ENCODE measurements at places on chromosomes 5 and 9.

- no peak for DNase-seq
These were observed 59.5 kb downstream of the VAV2 start for GRCh38 chr9:133932633-133933032.

GRCh38 chr9:38137342-38137741 lies 68.3 kb upstream of the SHB start:
- no peak for DNase-seq

DNA sequence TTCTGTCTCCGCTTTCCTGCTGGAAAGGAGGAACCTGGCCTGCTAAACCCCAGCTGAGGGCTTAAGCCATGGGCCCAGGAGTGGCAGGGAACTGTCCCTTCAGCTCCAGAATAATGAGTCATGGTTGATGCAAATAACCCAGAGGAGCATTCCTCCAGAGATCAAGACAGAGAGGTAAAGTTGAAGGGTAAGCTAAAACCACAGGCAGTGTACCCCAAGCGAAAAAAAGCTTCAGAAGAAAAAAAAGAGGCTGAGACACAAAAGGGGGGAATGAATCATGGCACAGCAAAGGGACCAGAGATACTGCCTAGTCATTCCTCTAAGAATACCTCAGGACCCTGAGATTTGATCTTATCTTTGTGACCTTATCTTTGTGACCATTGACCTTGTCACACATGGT lies 199.5 kb upstream of the TAS2R1 start:
- DNase-seq = no peak

DNA sequence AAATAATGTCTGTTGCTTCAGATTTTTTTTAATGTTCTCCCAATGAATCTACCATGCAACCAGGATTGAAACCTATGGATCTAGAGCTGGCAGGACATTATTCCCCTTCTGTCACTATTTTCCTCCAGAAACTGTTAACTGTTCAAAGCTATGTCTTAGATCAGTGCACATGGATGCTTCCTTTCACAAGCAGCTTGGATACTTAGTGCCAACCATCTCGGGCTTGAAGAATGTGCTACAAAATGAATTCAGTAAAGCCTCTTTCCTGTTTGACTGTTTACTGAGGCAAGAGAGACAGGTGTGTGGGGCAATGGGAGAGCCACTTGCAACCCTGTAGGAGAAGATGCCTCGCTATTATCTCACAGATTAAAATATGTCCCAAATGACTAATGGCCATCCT lies 774.8 kb downstream of the KCTD16 start:
- DNase-seq = no peak

GRCh38 chr9:129141066-129142041 lies 30.1 kb downstream of the PTPA start:
- no peak for DNase-seq

- no peak for DNase-seq
These were observed 386.1 kb downstream of the NTRK2 start for GRCh38 chr9:85055506-85056202.

DNA sequence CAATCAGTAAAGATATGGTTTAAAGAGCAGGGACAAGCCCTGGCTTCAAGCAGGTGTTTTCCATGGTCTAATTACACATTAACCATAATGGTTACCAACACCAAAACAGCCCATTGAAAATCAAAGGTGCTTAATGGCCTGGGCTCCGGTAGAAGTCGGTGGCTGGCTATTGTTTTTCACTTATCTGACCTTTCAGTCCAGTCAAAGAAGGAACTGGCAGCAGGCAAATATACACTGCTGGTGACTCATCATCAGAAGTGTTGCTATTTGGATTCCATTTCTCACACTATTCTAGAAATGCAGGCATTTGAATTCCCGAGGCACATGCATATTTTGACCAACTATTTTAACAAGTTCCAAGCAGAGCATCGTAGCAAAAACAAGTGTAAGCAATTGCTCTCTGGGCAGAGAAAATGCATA lies 26.3 kb upstream of the GABRP start:
- peak; percentile 96 for DNase-seq

DNA sequence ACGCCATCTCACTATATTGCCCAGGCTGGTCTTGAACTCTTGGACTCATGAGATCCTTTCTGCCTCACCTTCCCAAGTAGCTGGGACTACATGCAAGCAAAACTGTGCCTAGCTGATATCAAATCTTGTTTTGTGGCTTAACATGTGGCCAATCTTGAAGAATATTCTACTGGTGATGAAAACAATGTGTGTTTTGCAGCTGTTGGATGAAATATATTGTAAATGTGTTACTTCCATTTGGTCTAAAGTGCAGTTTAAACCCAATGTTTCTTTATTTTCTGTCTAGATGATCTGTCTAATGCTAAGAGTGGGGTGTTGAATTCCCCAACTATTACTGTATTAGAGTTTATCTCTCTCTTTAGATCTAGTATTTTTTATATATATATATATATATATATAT lies 73.1 kb downstream of the RNF130 start:
- no peak for DNase-seq

DNA sequence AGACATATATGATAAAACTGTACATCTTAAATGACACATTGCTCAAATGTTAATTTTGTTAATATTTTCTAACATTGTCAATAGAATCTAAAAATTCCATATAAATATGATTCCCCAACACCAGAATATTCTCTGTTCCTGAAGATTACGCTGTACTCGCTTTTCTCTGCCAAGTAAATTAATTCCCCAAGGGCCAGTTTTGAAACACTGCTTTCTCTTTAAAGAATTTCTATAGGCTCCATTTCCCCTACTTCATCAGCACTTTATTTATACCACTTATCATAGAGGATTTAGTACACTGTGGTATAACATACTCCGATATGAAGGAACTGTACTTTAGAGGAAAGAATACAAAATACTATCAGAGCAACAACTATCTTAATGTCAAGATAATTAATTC lies 101.4 kb upstream of the ACOT12 start:
- no peak for DNase-seq

DNA sequence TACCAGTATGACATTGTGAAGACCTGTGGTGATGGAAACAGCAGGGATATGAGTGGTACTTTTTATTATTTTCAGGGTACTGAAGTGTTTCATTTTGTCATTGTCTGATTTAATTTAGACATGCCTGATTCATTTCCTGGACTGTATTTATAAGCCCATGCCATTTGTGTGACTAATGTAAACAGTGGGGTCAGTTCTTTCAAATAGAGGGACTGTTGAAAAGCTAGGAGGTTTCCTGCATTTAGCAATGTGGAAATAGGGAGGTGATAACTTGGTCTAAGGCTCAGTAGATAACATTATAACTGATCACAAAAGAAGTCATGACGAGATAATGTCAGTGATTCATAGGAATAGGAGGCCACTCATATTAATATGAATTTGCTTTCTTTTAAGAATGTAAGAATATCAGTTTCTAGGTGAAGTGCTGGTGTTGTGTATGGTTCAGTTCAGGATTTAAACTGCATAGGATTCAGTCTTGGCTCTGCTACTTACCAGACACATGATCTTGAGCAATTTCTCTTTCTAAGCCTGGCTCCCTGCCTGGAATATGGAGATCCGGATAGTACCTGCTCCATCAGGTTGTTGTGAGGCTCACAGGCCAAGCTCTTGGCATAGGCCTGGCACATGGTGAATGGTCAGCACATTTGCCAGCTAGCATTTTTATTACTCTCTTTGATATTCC lies 7.5 kb downstream of the RASGRF2 start:
- DNase-seq = peak; percentile 89

- no peak for DNase-seq
These were observed 21.8 kb upstream of the ANP32B start for GRCh38 chr9:97961361-97961760.

DNA sequence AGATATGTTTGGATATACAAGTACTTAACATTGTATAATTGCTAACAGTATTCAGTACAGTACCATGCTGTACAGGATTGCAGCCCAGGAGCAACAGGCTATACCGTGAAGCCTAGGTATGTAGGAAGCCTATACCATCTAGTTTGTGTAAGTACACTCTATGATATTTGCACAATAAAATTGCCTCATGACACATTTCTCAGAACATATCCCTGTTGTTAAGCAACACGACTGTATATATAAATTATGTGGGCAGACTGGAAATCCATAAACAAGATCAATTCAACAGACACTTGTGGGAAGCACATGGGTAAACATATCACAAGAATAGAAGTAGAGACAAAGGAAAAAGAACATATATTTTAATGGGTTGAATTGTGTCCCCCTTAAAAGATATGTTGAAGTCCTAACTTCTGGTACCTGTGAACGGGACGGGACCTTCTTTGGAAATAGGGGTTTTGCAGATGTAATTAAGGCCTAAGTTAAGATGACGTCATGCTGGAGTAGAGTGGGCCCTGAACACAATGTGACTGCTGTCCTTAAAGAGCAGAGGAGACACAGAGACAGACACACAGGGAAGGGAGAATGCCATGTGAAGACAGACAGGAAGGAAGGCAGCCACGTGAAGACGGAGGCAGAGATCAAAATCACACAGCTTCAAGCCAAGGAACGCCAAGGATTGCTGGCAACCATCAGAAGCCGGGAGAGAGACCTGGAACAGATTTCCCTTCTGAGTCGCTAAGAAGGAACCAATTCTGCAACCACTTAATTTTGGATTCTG lies 76.3 kb downstream of the SCAI start:
- no peak for DNase-seq

GRCh38 chr5:149128023-149128875 lies 13.0 kb upstream of the ABLIM3 start:
- no peak for DNase-seq

- DNase-seq = no peak
These were observed 64.2 kb upstream of the SLC12A2 start for GRCh38 chr5:128019391-128019790.

- no peak for DNase-seq
These were observed 24.8 kb upstream of the OBP2B start for GRCh38 chr9:133233681-133234432.

GRCh38 chr9:136122425-136123383 lies 4.0 kb upstream of the TMEM250 start:
- DNase-seq = no peak

DNA sequence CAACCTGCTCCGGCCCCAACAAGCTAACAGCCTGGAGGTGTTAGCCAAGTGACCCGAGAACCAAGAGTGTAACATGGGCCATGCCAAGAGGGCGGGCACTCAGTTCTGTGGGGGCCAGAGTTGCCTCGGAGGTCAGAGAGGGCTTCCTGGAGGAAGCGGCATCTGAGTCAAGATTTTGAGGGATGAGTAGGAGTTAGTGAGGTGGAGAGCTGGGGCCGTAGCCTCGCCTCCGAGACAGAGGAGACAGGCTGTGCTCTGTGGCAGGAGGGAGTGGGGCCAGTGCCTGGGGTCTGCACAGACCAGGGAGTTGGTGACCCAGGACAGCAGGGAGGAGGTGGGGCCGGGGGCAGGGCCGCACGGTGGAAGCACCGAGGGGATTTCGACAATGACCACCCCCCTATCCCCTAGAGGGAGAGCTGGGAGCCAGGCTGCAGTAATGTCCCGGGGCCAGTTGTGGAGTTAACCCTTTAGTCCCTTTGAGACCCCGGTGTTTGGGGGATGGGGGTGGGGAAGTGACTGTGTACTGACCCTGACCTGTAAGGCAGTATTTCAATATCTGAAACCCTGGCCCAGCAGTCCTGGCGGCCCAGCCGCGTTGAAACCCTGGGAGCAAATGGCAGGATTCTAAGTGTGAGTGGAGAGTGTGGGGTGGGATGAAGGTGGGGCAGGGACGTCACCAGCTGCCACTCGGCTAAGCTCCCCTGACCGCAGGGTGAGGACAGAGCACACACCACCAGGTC lies 148.7 kb upstream of the COL5A1 start:
- DNase-seq = no peak

DNA sequence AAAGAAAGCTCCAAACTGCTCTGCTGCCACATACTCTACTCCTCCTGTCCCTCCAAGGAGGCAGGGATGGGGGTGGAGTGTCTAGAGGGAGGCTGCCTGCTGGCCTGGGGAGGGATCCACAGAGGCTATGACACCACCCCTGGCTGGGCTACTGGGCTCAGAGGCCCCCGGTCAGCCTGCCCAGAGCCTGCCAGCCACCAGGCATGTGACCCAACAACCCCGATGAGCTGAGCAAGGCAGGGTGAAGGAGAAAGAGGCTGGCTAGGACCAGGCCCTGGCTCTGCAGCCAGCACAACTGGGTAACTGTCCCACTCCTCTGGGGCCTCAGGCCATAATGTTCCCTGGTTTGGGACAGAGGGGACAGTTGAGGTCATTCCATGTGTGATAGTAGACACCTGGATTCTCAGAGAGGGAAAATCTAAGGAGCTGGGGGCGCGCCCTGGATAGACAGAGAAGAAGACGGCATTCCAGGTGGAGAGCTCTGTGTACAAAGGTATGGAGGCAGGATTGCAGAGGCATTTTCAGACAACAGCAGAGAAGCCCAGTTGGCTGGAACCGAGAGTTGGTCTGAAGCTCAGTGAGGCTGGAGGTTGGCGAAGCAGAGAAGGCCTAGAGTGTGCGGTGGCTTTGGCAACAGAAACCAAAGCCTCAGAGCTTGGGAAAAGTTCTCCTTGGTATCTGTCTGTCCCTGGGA lies 33.8 kb upstream of the IL17B start:
- no peak for DNase-seq

GRCh38 chr5:146205499-146206202 lies 2.2 kb downstream of the RBM27 start:
- no peak for DNase-seq

- DNase-seq = peak; percentile 65
These were observed 278.1 kb downstream of the AOPEP start for GRCh38 chr9:95004411-95005277.

- DNase-seq = no peak
These were observed 52.2 kb downstream of the ZNF618 start for GRCh38 chr9:113928269-113928668.

GRCh38 chr9:86341007-86341491 lies 13.2 kb downstream of the TUT7 start:
- DNase-seq = no peak

- no peak for DNase-seq
These were observed 178.8 kb downstream of the CSNK1G3 start for GRCh38 chr5:123690821-123691220.

DNA sequence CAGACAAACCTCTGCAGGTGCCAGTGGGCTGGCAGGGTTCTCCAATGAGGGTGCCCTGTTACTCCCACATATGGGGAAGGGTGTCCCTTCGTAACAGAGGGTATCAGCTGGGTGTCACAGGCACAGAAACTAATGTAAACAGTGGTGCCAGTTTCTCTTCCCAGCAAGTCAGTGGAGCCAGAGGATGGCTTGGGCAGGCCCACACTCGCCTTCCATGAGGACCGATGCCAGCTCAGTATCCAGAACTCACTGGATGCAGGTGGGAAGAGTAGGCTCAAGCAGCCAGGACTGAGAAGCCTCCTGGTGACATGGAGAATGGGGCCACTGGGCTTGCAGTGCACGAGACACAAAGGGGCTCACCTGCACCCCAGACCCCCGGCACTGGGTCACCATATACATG lies 30.4 kb downstream of the FSTL4 start:
- DNase-seq = no peak

DNA sequence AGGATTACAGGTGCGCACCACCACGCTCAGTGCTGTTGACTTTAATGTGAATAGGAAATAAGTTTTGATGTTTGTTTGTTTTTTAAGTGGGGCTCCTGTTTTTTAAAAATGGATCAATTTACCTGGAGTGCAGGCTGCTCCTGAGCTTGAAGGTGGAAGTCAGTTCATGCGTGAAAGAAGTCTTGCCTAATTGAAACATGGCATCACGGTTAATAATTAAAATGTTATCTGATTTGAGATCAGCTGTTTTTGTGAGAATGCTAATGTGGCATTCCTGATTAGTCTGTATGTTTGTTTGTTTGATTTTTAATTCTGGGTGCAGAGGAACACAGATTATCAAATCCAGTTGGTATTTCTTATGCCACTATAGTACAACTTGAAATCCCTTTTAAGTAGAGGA lies 6.5 kb downstream of the SFXN1 start:
- DNase-seq = no peak
